ENCODE measurements at places on chromosomes 1 and 21. TPM values are rescaled to one million over a fixed set of nuclear protein-coding genes. Genes with fewer than 3 reads are reported as not detected.

HAPLN2 gene
- not detected for total RNA-seq

ZNF648 gene
- total RNA-seq = not detected

FAM72D gene
- total RNA-seq = 10.1 TPM

AMY1B gene
- total RNA-seq = not detected

NR5A2 gene
- not detected for total RNA-seq

CAPN9 gene
- total RNA-seq = not detected

- no peak for DNase-seq
Measured at GRCh38 chr1:55362558-55362957, 147.4 kb upstream of the USP24 start.

DNA sequence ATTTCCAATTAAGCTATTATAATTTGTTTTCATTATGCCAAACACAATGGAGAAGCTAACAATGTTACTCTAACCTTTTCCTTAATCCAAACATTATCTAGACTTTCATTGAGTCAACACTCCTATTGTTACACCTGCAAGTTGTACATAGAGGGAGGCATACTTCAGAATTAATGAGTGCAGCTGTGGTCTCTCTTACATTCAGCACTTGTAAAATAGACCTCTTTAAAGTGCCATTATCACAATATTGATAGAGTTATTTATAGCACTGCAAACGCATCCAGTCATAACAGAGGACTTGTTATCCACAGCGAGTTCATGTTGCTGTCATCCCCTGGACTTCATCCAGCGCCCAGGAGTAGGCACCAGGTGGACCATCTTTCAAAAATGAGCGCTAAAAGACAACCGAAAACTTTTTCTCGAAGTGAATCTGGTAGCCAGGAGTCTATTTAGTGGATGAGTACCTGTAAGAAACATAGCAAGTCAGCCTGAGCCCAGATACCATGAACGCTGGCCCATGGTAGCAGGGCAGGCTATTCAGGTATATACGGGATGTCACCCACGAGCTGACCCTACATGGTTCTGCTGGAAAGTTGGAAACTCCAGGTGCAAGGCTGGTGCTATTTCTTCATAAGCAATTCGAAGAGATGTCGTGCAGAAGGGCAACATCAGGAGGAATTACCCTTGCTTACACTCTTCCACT is 70.6 kb upstream of the NFIA start:
- DNase-seq = no peak

- no peak for DNase-seq
Measured at GRCh38 chr1:28111157-28111556, 22.7 kb upstream of the EYA3 start.

GRCh38 chr1:33516428-33516827 is 44.0 kb downstream of the ZSCAN20 start:
- no peak for DNase-seq

All from natural killer cell treated with Interleukin-12 subunit alpha and Interleukin-12 subunit beta and Interleukin-15 and Interleukin-18, amount 100 ng/mL, for 72 hours (primary cell).